ENCODE measurements at places on chromosomes 12 and 14. TPM values are rescaled to one million over a fixed set of nuclear protein-coding genes. Genes with fewer than 3 reads are reported as not detected.

The NACA gene
- total RNA-seq, result 1,019 TPM

The KCNMB4 gene
- 0.39 TPM for total RNA-seq

The KCNK10 gene
- total RNA-seq, result not detected

The PLEKHG7 gene
- total RNA-seq, result not detected

The RPS6KA5 gene
- 1.2 TPM for total RNA-seq

The LYZ gene
- total RNA-seq, result not detected

The ZDHHC22 gene
- total RNA-seq, result not detected

The SLC24A4 gene
- total RNA-seq, result under 0.01 TPM

The MANSC4 gene
- not detected for total RNA-seq

The VDR gene
- total RNA-seq, result under 0.01 TPM

The A2M gene
- 24.3 TPM for total RNA-seq

The ACSS3 gene
- total RNA-seq, result 0.26 TPM

The ARHGDIB gene
- total RNA-seq, result 69.4 TPM

The DNAH10 gene
- under 0.01 TPM for total RNA-seq

The TAS2R50 gene
- total RNA-seq, result 1.2 TPM

The TPPP2 gene
- total RNA-seq, result not detected

- no peak for DNase-seq
Measured at GRCh38 chr14:98994561-98994960, 277.4 kb downstream of the BCL11B start.

DNA sequence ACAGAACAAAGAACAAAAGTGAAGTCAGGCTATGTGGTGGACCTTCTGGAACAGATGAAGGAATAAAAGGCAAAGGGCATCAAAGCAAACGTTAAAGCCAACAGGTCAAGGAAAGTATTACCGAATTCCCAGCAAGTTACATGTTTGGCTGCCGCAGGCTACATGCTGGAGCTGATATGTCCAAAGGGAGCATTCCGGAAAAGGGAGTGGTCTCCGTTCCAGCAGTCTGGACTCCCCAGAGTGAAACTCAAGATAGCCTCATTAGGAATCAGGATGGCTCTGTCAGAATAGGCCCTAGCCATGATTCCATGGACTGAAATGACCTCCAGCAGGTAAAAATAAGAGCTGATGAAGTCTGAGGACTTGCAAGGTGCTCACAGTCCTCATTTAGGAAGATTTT is 379.8 kb upstream of the PRICKLE1 start:
- peak; percentile 61 for DNase-seq

- DNase-seq, result no peak
Measured at GRCh38 chr14:72781561-72782508, 112.1 kb downstream of the DPF3 start.

GRCh38 chr12:30679241-30679640 is 16.4 kb downstream of the IPO8 start:
- DNase-seq, result no peak

- no peak for DNase-seq
Measured at GRCh38 chr12:10503460-10503859, 2.2 kb upstream of the EIF2S3B start.

- DNase-seq, result no peak
Measured at GRCh38 chr14:99246536-99247097, 25.4 kb downstream of the BCL11B start.

GRCh38 chr12:103960616-103961227 is 5.0 kb upstream of the TDG start:
- no peak for DNase-seq

GRCh38 chr12:124921200-124922031 is 7.0 kb upstream of the UBC start:
- peak; percentile 65 for DNase-seq

DNA sequence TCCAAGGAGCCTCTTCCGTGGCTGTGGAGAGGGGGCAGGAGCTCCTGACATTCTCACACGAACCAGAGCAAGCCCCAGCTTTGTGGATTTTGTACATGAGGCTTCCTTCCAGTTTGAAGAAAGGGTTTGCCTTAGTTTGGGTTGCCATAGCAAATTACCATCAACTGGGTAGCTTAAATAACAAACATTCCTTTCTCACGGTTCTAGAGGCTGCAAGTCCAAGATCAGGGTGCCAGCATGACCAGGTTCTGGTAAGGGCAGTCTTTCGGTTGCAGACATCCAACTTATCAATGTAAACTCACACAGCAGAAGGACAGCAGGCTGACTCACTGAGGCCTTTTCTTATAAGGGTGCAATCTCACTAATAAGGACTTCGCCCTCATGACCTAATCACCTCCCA is 25.9 kb upstream of the STAB2 start:
- DNase-seq, result no peak

- no peak for DNase-seq
Measured at GRCh38 chr14:99880651-99881420, 87.6 kb downstream of the EML1 start.

GRCh38 chr12:54038284-54038870 is 5.5 kb downstream of the HOXC5 start:
- DNase-seq, result no peak

- DNase-seq, result no peak
Measured at GRCh38 chr12:127162307-127162706, 1104.7 kb upstream of the TMEM132C start.

- DNase-seq, result no peak
Measured at GRCh38 chr12:108572166-108572790, 9.9 kb downstream of the ISCU start.

- DNase-seq, result no peak
Measured at GRCh38 chr14:77955816-77956484, 156.0 kb downstream of the ADCK1 start.

GRCh38 chr12:43742106-43742505 is 16.5 kb downstream of the PUS7L start:
- DNase-seq, result no peak

DNA sequence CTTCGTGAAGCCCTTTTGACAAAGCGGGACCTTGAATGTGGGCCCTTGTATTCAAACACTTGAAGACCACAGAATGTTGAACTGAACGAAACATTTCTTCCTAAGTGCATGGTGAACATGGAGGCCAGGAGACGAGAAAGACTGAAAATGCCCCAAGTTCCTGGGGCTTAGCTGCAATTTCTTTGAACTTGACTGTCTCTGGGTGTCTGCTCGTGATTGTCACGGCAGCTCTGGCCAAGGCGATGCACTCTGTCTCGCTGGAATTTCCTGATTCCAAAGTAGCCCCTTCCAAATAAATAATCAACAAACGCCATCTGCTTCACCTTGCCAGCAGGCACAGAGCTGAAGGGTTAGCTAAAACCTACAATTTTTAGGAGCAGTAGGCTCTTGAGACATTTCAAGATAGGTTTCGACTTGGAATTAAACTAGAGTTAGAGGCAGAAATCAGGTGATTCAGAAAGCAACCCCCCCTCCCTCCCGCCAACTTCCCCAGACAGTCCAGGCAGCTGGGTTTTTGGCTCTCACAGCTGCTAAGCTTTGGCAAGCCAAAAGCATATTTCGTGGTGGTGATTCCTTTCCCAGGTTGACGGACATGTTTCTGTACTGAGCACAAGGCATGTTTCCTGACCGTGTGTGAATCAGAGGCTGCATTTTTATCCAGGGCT is 13.5 kb upstream of the IRF2BPL start:
- peak; percentile 94 for DNase-seq

DNA sequence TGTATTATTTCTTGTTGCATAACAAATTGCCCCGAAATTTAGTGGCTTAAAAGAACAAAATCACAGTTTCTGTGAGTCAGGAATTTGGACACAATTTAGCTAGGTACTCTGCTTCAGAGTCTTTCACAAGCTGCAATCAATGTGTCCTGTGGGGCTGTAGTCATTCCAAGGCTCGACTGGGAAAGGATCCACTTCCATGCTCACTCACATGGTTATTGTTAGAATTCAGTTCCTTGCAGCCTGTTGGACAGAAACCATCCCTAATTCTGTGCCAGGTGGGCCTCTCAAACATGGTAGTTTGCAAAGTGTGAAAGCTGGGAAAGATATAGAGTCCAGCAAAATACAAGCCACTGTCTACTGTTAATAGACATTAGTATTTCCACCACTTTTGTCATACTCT is 59.7 kb upstream of the ARID2 start:
- no peak for DNase-seq

GRCh38 chr14:87869619-87870583 is 123.1 kb downstream of the GALC start:
- DNase-seq, result no peak

- DNase-seq, result no peak
Measured at GRCh38 chr12:78260976-78261375, 430.3 kb downstream of the NAV3 start.

GRCh38 chr14:25197885-25198284 is 147.9 kb upstream of the STXBP6 start:
- no peak for DNase-seq

DNA sequence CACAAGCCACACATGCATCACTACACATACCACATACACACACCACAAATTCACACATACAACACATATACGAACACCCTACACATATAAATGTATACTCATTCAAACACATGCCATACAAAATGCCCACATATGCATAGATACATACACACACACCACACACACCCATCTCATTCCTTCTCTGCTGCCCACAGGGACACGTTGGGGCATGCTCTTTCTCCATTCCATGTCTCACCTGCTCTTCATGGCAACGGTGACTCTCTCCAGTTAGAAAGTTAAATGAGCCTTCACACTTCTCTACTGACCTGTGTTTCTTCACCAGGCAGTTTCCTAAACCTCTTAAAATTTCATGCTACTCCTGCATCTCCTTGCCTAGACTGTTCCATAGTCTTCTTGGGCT is 1194.8 kb downstream of the BCL11B start:
- no peak for DNase-seq

DNA sequence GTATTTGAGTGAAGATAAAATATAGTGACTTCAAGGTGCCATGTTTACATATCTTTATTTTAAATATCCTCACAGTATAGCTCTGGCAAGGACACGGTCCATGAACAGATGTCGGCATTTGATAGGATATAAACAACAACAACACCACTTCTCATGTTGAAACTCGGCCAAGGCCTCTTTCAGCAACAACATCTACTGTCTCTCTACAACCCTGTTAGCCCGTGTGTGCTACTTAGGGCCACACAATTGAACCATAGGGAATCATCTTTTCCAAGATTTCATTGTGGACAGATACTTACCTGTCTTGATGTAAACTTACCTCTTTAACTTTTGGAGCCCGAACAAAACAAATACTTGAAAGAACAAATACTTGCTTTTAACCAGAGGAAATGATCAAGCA is 168.7 kb upstream of the SSTR1 start:
- DNase-seq, result no peak

GRCh38 chr14:58151133-58152013 is 640 bp downstream of the ARMH4 start:
- DNase-seq, result no peak

- no peak for DNase-seq
Measured at GRCh38 chr12:91877456-91878235, 268.0 kb downstream of the BTG1 start.

GRCh38 chr12:8058506-8058905 is 7.7 kb downstream of the C3AR1 start:
- DNase-seq, result no peak

DNA sequence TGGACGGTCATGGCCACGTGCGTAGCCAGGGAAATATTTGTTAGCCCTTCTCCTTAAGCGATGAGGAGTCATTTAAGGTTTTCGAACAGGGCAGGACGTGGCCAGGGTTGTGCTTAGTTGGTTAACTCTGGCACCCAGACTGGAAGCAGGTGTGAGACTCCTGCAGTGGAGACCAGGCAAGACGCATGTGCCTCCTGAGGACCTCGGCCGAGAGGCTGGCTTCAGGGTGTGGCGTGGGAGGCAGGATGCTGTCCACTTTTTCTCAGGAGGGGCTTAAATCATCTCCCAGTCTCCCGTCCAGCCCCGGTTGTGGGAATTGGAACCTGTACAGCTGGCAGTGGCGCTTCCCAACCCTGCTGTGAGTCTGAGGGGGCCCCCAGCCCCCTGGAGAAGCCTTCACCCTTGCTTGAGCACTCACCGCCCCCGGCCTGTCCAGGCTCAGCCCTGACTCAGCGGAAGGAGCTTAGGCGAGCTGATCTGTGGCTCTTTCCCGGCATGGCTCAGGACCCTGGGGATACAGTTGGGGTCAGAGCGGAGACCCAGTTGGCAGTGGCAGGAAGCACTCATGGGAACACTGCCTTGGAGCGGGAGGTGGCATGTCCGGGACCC is 46.3 kb upstream of the TSPAN9 start:
- no peak for DNase-seq

DNA sequence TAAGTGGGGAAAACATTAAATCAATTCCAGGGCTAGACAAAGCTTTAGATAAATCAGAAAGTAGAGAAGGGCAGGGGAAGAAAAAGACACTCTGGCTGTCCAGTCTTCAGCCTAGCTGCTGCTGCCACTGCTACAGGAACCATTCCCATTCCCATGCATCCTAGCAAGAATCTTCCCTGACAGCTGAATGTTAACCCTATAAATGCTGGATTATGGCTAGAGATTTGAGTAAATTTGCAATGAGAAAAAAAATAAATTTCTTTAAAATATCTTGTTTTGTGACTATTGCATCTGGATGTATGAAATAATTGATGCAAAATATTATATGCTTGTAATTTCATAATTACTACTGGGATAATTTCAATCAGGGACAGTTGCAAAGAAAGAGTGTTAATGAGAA is 15.0 kb upstream of the CDKN3 start:
- no peak for DNase-seq

All from dermis microvascular lymphatic vessel endothelial cell (primary cell).